Renal pelvis (tissue), 12 donors: ENCODE measurements at places on chromosomes 7 and 10. TPM values are rescaled to one million over a fixed set of nuclear protein-coding genes. Genes with fewer than 3 reads are reported as not detected.

DNA sequence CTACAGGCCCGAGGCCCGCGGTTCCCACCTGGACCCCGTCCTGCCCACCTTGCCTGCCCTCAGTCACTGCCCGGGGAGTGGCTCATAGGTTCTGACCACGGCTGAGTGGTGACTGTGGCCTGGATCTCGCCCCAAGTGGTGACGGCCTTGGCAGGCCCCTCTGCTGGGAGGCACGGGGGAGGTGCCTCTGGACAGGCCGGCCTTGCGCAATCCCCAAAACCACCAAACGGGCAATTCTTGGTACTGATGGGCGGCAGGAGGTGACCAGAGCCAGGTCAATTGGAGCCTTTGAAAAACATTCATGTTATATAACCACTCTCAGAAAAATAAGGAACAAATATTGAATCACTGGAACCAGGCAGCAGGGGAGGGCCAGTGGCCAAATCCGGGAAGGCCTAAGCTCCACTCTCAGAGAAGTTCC, 83.4 kb downstream of the PRKAG2 start:
- no peak for DNase-seq

GIMAP7 gene
- 12.7 TPM for polyA plus RNA-seq

NAT16 gene
- not detected for polyA plus RNA-seq

GPC2 gene
- 14.0 TPM for polyA plus RNA-seq

GPER1 gene
- 6.9 TPM for polyA plus RNA-seq

GRCh38 chr10:94292434-94293090, 70.2 kb downstream of the NOC3L start:
- no peak for DNase-seq

AHR gene
- 33.6 TPM for polyA plus RNA-seq

CUBN gene
- polyA plus RNA-seq, result 170 TPM
